ENCODE measurements at places on chromosomes 12 and 14.

DNA sequence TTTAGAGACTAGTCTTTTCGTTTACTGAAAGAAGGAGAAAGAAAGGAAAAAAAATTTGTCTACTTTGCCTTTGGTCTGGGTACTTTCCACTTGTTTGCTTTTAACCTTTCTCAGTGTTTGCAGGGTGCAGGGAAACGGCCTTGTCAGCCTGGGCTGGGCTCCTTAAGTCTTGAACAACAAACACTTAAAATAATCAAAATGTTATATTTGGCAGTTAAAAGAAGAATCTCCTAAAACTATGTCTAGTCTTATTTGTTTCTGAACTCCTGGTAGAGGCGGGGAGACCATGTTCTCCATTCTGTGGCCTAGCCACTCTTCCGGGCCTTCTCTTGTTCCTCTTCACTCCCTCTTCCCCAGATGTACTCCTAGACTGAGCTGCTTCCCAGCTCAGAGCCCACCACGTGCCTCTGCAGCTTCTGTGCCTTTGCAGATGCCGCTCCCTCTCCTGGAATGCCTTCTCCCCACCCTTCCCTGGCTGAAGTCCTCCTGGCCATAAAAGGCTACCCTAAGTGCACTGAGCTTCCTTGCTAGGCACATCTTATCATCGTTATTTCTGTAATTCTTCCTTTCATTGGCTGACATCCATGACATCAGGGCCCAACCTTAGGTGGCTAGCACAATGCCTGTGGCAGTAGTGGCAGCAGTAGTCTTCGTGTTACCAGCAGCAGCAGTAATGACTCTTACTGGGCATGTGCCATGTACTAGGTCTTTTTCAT, 432.9 kb downstream of the ZFP36L1 start:
- DNase-seq, result no peak

DNA sequence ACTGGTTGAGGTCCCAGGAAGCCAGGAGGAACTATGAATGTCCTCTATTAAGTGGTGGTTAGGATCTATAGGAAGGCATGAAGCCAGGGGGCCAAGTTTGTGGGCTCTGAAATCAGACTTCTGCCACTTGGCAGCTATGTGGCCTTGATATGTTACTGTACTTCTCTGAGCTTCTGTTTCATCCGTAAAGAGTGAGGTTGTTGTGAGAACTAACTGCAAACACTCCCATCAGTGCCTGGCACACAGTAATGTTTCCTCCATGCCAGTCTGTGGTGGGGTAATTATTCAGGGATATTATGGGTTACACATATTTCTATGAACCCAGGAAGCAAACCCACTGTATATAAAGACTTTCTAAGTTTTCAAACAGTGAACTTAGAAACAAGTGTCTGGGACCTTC, 57.4 kb downstream of the PLXNC1 start:
- no peak for DNase-seq

DNA sequence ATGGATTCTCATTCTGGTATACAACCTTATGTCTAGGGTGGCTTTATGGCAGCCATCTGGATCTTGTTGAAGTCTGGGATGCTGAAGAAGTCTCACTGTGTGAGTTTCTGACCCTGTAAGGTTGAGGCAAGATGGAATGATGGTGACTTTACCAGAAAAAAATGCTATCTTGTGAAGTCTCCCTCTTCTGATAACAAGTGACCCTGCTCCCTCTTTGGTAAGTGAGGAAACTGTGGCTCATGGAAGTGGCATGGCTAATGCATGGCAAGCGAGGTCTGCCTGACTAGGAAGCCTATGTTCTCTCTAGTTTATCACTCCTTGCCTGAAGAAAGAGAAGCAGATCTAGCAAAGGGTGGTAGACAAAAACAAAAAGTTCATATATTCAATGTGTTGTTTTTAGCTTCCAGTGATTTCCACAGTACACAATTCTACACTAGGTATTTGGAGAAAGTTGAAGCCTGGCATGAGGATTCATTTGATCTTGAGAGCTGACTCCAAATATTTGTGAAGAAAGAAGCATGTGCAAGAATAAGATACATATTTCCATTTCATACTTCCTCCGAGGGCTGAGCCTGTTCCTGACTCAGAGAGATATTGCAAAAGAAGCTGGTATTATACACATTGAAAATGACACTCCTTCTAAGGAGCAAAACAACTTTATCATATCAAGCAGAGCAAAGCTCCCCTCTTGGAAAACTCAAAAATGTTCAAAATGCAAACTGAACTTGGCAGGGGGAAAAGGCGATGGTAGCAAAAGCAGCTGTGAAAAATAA, 63.6 kb downstream of the HELB start:
- peak; percentile 19 for DNase-seq

DNA sequence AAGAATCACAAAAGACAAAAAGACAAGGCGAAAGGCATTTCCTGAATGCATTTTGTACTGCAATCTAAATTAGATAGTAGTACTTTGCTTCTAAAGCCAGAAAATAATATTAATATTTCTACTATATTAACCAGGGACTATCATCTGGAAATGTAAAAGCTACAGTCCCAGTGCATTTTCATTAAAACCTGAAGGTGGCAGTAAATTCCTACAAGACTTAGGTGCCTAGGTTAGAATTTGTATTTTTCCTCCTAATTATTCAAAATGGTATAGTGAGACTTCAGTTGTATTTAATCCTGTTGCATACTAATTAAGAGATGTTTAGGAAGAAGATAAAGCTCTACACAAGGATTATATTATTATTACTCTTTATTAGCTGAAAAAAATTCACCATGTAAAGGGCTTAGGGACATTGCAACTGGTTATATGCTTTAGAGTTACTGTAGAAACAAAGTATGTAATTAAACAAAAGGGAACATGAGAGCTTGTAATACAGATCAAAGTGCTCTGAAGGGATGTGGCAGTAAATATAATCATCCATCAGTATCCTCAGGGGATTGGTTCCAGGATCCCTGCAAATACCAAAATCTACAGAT, 53.6 kb downstream of the BRMS1L start:
- no peak for DNase-seq

GRCh38 chr14:55254581-55254980, 16.6 kb upstream of the FBXO34 start:
- no peak for DNase-seq

- DNase-seq, result no peak
Measured at GRCh38 chr12:41942354-41942753, 202.3 kb downstream of the GXYLT1 start.

GRCh38 chr14:99432485-99432884, 48.2 kb downstream of the SETD3 start:
- DNase-seq, result no peak

DNA sequence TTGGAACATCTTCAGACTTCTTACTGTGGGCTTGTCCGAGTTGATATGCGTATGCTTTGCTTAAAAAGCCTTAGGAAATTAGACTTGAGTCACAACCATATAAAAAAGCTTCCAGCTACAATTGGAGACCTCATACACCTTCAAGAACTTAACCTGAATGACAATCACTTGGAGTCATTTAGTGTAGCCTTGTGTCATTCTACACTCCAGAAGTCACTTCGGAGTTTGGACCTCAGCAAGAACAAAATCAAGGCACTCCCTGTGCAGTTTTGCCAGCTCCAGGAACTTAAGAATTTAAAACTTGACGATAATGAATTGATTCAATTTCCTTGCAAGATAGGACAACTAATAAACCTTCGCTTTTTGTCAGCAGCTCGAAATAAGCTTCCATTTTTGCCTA, 8.8 kb downstream of the LRR1 start:
- DNase-seq, result no peak

GRCh38 chr12:30939234-30939633, 12.7 kb downstream of the TSPAN11 start:
- DNase-seq, result no peak

DNA sequence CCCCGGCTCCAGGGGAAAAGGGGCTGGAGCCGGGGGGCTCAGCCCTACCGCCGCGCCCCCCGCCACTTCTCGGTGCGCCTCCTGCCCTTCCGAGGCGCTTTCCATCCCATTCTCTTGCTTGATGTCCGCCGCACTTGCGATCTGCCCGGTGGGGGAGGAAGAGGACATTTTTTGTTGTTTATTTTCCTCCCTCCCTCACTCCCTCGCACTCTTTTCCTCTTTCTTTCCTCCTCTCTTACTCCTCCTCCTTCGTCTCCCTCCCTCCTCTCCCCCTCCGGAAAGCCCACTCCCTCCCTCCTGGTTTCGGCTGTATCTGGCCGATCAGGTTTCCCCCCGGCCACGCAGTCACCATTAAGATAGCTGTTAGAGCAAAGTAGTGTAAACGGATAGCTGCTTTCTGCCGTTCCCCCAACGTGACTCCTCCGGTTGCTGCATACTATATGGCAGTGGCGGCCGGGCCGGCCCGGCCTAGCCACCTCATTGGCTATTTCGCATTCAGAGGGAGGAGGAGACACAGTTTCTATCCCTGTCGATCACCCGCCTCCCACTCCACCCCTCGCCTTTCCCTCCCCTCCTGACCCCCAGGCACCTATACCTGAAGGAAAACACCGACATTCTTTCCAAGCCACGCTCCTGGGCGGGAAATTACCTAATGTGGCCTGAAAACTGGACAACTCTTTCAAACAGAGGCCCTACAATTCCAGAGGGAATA, at the start of gene SIX4:
Gene SIX4 (minus strand): TSS at position 445 of the 712 bp plus-strand sequence. CDS start 277 bp downstream, at position 168.
- peak; percentile 54 for DNase-seq

DNA sequence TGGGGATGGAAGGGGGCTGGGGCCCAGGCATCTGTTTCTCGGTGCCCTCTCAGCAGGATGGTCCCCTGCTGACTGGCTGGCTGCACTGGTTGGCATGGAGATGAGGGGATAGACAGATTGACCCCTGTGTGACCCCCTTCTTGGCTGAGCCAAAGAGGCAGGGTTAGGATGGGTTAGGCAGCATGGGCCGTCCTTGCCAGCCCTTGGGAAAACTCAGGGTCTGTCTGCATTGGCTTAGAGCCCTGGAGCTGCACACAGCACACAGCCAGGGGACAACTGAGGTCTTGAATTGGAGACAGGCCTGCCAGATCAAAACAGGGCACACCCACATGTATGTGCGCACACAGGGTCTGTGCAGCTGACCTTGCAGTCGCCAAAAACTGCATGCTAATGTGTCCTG, 11.2 kb upstream of the LRP1-AS start:
- DNase-seq, result no peak

All from HS-5 (cell line).